ENCODE measurements at places on chromosomes 5 and 9.

DNA sequence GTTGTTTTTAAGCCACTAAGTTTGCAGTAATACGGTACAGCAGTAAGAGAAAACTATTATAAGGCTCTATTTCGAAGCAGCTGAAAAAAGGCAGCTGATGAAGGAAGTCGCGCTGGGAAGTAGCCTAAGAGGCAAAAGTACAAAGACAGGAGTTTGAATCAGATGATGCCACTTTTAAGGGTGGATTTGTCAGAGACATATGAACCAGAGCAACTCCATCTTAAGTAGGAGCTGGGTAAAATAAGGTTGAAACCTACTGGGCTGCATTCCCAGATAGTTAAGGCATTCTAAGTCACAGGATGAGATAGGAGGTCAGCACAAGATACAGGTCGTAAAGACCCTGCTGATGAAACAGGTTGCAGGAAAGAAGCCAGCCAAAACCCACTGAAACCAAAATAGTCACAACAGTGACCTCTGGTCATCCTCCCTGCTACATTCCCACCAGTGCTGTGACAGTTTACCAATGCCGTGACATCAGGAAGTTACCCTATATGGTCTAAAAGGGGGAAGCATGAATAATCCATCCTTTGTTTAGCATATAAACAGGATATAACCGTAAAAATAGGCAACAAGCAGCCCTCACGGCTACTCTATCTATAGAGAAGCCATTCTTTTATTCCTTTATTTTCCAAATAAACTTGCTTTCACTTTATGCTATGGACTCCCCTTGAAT is 91.8 kb upstream of the PRSS3 start:
- DNase-seq = no peak

- DNase-seq = peak; percentile 9
Observed at GRCh38 chr9:117411547-117411946, 3.3 kb downstream of the ASTN2 start.

- no peak for DNase-seq
Observed at GRCh38 chr5:37825334-37825915, 14.4 kb downstream of the GDNF start.

- DNase-seq = no peak
Observed at GRCh38 chr5:71844862-71845261, 125.8 kb downstream of the CARTPT start.

DNA sequence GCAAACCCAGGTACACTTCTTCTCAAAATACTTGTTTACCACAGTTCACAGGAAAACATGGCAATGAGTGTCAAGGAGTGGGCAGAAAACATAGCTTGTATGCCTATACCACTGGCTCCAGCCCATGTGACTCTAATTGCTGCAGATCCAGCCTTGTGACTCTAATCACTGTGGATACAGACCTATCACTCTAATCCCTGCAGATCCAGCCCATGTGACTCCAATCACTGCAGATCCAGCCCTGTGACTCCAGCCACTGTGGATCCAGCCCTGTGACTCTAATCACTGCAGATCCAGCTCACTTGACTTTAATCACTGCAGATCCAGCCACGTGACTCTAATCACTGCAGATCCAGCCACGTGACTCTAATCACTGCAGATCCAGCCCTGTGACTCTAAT is 366.3 kb upstream of the IRX4 start:
- DNase-seq = no peak

All from NCI-H446 treated with DMSO at 0.1 percent for 48 hours (cell line).